ENCODE measurements at places on chromosomes 1 and 21.

- no peak for DNase-seq
Observed at GRCh38 chr1:91545506-91546300, 45.1 kb downstream of the CDC7 start.

DNA sequence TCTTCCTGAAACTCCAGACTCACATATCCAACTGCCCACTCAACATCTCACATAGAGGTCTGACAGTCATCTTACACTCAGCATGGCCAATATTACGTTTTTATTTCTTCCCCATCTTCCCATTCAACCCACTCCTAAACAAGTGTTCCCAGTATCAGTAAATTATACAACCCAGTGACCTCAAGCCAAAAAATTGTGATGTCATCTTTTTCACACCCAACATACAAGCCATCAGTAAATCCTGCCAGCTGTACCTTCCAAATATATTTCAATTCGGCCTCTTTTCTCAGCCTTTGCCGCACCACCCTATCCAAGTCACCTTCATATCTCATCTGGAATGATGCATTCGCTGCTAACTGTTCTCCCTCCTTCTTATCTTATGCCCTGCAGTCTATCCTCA is 19.6 kb downstream of the UBR4 start:
- DNase-seq: no peak

GRCh38 chr1:173451981-173452380 is 25.2 kb upstream of the PRDX6 start:
- no peak for DNase-seq

DNA sequence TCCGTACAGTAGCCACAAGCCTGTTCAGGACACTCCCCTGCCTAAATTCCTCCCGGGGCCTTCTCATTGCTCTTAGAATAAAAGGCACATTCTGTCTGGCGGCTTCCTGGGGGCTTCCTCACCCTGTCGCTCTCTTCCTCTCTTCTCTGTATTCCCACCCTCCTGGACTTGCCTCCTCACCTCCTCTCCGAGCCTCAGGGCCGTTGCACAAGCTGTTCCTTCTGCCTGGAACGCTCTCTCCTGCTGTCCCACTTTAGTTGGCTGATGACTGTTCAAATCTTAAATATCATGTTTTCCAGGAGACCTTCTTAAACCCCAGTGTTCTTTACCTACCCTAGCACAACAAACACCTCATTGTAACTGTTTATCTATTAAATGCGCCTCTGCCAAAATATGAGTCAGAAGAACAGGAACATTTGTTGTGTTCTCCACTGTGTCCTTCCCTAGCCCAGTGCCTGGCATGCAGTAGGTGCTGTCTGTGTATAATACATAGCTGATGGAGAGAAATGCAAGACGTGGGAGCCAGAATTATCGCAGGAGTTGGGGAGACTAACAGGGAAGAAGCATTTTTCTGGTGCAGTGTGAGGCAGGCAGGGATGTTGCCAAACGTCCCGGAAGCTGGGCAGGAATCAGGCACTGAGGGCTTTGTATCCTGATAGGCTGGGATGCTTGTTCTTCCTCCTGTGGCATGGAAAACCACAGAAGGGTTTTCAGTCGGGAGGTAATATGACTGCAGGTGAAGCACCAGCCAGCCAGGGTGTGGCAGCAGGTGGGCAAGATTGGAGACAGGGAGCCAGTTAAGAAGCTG is 24.1 kb upstream of the THRAP3 start:
- DNase-seq: no peak

- no peak for DNase-seq
Observed at GRCh38 chr1:53296117-53296749, 31.6 kb downstream of the LRP8 start.

DNA sequence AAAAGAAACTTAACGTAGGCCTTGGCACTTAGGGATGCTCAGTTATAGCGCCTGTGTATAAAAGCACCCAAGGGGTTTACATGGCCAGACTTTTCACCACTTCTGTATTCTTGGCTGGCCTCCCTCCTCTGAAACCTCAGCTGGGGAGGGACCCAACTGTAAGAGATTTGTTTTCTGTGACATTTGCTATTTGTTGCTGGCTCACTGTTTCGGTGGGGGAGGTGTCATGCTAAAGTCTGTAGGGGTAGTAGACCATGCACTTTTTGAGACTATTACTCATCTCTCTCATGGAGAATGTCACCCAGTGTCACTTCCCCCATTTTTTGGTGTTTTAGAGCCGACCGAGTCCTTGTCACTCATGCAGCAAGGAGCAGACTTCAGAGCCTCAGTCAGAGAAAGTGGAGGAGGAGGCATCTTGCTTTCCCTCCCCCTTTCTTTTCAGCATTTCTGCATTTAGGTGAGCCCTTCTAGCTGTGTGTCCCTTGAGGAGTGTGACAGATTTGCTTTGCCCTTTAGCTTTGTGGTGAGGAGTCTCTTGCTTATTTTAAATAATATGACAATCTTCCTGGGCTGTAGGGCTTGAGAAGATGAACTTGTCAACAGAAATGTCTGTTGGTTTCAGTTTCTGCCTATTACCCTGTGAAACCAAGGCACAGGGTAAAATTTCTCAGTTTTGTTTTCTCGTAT is 160.1 kb downstream of the FASLG start:
- no peak for DNase-seq

DNA sequence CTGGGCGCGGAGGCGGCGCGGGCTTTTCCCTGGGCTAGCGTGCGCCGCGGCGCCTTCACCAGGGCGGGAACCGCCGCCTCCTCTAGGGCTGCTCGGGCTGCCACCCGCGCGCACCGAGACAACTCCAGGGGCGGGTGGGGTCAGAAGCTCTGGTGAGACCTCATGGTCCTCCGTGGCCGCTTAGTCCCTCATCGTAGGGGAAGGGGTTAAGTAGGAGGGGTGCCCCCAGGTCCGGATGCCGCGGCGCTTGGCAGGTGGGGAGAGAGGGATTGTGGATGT is 559 bp downstream of the SERTAD4 start:
- DNase-seq: peak; percentile 54

- no peak for DNase-seq
Observed at GRCh38 chr1:20731057-20731991, 1.2 kb downstream of the SH2D5 start.

DNA sequence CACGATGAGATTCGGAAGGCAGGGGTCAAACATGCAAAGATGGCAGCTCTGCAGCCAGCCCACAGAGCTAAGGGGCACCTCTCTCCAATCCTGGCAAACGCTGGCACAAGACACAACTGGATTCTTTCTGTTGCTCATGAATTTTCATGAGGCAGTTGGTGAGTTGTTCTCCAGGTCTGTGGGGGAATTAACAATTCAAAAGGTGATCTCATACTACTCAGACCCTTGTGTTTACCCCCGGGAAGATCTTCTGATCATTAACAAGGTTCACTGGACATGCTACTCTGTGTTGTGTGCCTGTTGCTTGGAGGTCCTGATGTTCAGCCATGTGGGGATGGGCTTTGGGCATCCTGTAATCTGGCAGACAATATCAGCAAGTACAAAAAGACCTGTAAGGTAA is 128.9 kb downstream of the HHAT start:
- no peak for DNase-seq

DNA sequence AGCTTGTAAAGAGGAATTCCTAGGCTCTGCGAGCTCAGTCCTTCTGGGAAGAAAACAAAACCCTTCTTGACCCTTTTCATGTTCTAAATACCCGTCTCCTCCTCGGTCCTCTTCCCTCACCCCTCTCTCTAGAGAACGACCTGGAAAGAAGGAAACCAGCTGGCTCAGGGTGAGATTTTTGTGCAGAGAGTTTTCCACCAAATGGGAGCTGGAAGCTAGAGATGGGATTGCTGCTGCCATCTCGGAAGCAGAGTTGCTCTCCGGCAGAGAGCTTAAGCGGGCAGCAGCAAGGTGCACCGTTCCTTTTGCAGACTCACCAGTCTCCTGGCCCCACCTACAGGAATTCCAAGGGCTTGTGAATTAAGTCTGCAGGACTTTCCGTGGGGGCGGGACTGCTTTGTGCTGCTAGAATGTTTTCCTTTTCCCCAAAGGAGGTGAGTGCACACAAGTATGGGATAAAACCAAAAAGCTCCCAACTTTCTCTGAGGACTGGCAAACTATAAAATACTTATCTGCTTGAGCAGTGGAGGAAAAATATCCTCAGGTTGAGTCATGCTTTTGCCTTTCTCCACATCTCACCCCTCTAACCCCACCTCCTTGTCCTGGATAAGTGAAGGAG is 29.1 kb upstream of the KIAA0040 start:
- DNase-seq: no peak

DNA sequence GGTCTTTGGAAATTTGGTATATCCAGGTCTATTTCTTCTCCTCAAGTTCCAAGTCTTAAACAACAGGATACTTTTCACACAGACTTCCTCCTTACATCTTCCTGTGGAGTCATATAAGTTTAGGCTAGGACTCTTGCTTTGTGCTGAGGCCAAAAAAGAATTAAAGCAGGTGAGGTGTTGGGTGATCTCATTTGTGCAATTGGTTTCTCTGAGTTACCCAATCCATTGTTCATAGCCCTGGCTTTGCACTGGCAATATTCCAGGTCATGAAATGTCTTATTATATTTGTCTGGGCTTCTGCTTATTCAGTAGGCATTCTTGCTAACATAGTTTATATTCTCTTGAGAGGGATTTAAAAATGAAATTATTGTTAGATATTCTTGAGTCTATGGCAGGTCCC is 14.1 kb upstream of the KIAA0040 start:
- DNase-seq: no peak
